SJSA1 (cell line): ENCODE measurements at places on chromosomes 7 and 10. TPM values are rescaled to one million over a fixed set of nuclear protein-coding genes. Genes with fewer than 3 reads are reported as not detected.

- no peak for DNase-seq
Observed at GRCh38 chr10:13311177-13311575, 11.3 kb upstream of the PHYH start.

- DNase-seq, result no peak
Observed at GRCh38 chr10:5583525-5584175, 58.9 kb downstream of the CALML3 start.

DNA sequence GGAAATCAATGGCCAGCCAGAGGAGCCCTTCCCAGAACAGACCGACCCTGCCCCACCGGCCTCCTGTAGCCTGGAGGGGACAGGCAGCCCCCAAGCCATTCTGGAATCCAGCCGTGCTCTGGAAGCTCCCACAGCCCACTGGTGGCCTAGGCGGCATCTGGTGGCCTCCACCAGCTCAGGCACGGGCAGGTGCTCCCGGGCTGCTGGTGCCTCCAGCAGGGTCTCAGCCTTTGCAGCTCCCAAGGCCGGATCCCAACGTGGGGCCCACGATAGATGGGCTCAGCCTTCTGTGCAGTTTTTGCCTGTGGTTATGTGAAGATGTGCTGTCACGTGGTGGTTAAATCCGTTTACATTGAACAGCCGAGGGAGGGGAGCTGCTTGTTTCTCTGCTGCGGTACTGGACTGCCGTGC, 44.4 kb downstream of the JAKMIP3 start:
- no peak for DNase-seq

DNA sequence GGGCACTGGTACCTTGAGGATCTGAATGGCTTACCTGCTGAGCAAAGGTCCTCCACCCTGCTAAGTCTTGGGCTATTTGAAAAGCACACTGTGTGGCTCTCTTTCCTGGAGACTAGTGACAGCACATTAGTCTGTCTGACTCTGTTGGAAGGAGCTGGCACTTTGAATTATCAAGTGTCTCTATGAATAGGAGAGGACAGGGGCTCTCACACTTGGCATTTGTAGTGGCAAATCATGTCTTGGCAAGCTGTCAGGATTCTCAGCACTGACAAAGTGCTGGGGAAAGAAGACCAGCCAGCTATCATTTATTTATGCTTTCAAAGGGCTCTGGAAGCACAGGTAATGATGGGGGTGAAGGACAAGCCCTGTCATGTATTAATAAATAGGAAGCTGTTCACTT, 62.8 kb downstream of the MTPN start:
- DNase-seq, result no peak

The GARIN1A gene
- total RNA-seq, result 0.68 TPM in 1 of 2 replicates, not detected in the other

GRCh38 chr7:46715579-46715978, 794.5 kb upstream of the IGFBP3 start:
- DNase-seq, result no peak

The PRTFDC1 gene
- 15.0 and 48.6 TPM in 2 replicates for total RNA-seq

- DNase-seq, result no peak
Observed at GRCh38 chr10:121822180-121822579, 105.7 kb downstream of the ATE1 start.

DNA sequence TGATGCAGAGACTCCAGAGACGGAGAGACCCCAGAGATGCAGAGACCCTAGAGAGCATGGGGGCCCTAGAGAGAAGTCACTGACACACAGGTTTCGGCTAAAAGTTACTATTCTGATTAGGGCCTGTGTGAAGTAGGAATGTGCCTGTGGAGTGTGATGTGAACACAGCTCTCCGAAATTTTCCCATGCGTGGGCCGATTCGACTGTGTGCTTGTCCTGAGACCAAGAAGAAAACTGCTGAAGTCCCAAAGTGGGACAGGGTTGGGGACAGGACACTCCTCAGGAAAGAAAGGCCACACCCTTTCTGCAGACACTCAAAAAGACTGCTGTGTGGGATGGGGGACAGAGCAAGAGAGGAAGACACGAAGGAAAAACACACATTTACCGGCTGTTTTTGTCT, 533.5 kb downstream of the PTPRN2 start:
- no peak for DNase-seq

The IDI2 gene
- total RNA-seq, result not detected in 2 replicates

The LFNG gene
- total RNA-seq, result 0.97 and 2.4 TPM in 2 replicates

DNA sequence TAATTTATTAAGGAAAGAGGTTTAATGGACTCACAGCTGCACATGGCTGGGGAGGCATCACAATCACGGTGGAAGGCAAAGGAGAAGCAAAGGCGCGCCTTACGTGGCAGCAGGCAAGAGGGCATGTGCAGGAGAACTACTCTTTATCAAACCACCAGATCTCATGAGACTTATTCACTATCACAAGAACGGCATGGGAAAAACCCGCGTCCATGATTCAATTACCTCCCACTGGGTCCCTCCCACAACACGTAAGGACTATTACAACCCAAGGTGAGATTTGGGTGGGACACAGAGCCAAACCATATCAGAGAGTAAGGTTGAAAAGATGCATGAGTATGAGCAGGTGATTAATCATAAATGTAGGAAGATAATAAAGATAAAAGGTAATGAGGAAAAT, 3.2 kb upstream of the JCAD start:
- no peak for DNase-seq

The CDCA7L gene
- 34.5 and 39.9 TPM in 2 replicates for total RNA-seq

- no peak for DNase-seq
Observed at GRCh38 chr10:63503395-63503794, 17.8 kb upstream of the REEP3 start.

The GATA3 gene
- not detected in 2 replicates for total RNA-seq

The MRPL32 gene
- 91.4 and 141 TPM in 2 replicates for total RNA-seq

The ABCC2 gene
- total RNA-seq, result 0.47 and 1.3 TPM in 2 replicates

The FAM221A gene
- 2.3 and 7.2 TPM in 2 replicates for total RNA-seq

- DNase-seq, result no peak
Observed at GRCh38 chr7:96189129-96189820, 132.6 kb downstream of the SLC25A13 start.

DNA sequence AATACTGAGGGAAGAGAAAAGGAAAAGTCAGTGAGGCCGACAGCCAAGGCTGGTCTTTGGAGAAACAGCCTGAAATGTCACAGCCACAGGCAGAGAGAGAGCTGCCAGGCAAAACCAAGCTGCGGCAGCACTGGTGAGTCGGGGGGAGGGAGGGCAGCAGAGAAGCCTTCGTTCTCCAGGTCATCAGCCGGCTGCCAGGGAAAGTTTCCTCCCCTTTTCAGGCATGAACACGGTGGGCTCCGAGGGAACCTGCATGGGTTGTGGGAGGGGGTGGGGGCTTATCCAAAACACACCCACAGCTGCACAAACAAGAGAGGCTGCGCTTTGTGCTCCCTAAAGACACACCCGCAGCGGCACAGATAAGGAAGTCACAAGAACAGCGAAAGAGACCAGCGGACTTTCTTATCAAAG, 62.3 kb upstream of the NKX6-2 start:
- peak; percentile 37 for DNase-seq

The MUC3A gene
- not detected in 2 replicates for total RNA-seq

DNA sequence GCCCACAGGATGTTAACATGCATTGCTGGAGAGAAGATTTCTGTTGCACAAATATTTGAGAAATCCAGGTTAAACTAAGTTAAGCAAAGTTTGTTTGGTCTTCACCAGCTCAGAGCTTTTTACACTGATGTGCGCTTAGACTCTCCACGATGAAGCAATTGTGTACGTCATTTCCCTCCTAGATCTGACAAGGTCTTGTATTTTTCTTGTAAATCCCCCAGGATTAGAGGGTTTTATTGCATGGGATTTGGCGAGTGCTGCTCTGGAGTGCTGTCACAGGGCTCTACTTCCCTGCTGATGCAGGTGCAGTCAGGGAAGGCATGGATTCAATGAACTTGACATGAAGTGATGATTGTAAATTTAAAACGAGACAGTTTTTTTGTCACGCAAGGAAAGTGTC, 173.3 kb downstream of the PDE1C start:
- no peak for DNase-seq

GRCh38 chr7:91843831-91844230, 36.7 kb downstream of the MTERF1 start:
- DNase-seq, result no peak

The C10orf53 gene
- total RNA-seq, result not detected in 2 replicates

GRCh38 chr7:39659356-39660013, 36.1 kb downstream of the RALA start:
- DNase-seq, result no peak

DNA sequence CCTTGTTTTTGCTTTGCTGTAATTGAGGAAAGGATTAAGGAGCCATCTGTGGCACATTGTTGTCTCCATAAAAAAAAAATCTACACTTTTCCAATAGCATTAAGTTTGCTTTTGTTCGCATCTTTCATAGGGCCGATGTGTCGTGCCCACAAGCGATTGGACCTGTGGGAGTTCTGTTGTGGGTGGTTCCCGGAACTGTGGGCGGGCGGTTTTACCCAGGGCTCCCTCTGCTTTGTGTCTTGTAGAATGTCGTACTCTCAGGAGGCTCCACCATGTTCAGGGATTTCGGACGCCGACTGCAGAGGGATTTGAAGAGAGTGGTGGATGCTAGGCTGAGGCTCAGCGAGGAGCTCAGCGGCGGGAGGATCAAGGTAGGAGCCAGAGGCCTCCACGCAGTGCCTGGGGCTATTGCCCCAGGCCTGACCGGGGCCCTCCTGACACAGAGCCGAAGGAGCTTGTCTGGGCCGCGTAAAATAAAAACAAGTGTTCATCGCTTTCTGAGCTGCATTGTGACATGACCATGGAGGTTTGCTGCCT, 92.4 kb downstream of the ACTR3B start:
- DNase-seq, result no peak

GRCh38 chr10:97648562-97649404, 8.3 kb downstream of the PI4K2A start:
- DNase-seq, result peak; percentile 68

GRCh38 chr7:115124409-115124939, 202.6 kb downstream of the MDFIC start:
- DNase-seq, result no peak

DNA sequence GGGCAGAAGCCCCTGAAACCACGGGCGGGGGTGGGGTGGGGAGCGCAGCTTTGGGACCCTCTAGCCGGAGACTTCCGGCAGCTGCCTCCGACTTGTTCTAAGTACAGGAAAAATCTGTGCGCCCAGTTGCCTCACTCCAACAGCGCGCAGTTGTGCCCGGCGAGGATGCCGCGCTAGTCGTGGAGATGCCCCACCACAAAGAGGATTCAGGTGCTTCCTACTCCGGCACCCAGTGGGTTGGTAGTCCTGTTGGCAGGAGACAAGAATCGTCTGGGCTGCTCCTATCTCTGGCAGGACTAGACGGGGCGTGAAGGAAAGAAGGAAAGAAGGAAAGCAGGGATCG, 465 bp upstream of the NPY start:
- DNase-seq, result no peak

DNA sequence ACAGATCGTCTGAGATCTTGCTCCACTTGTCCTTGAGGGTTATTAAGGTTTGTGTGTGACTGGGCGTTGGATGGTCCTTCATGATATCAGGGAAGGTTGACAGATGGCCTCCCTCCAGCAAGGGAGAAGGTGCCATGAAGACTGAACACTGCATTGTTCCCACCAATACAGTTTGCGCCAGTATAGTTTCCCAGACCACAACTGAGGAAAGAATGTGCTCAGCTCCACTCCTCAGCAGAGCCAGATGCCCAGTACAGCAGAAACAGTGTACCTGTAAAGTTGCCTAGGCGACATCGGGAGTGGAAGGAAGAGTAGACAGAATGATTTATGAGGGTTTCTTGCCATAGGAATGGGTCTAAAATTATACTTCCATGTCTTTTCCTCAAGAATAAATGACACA, 137.5 kb downstream of the ST7 start:
- DNase-seq, result no peak

- DNase-seq, result peak; percentile 37
Observed at GRCh38 chr7:3154881-3155494, 111.3 kb upstream of the CARD11 start.
